ENCODE measurements at places on chromosomes 4 and X.

- no peak for DNase-seq
Measured at GRCh38 chr4:143281507-143282190, 55.0 kb upstream of the GAB1 start.

DNA sequence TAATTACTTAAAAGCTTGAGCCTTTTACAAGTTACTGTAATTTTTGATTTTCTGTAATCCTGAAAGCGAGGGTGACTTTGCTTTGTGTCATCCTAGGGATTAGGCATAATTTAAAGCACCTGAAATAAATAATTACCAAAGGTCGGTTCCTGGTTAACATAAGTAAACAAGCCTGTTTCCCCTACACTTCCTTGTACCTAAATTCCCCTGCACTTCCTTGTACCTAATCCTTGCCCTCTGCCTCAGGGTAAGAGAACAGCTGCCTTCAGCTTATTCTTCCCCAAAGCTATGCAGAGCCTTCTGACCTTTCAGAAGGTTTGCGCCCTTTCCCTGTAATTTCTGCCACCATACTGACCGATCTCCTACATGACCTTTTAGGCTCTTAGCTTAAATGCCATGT, 166.1 kb upstream of the PDE5A start:
- no peak for DNase-seq

- DNase-seq = no peak
Measured at GRCh38 chr4:152157629-152158028, 378.3 kb downstream of the FBXW7 start.

DNA sequence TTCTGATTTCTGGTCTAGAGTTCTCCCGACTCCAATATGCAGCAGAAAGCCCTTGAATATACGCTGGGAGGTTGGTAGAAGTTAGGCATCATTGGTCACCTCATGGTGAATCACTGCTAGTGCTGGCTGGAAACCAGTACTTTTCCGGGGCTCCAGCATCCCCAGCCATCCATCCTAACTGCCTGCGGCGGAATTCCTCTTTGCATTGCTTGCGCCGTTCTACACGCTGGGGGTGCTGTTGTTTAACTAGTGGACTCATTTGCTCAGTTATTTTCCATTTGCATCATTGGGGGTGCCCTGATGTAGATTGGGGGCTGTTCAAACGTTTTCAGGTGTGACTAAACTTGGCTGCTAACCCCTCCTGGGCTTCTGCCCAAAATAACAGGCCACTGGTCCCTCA, 23.3 kb upstream of the GPR50 start:
- DNase-seq = peak; percentile 28

DNA sequence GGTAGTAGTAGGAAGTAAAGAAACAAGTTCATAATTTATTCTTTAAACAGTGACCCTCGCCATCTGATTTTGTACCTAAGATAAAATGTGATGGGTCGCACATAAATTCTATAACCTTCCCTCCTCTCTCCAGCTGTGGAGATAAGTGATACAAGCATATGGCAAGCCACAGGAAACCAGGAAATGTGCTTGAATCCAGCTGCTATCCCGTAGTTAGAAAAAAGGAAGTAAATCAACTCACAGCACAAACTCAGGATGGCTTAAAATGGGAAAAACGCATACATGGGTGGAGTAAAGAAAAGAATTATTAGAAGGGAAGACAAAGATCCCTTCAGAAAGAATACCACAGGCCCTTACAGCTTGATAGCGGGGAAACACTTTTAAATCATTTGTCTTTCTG, 78.2 kb downstream of the ZNF827 start:
- DNase-seq = no peak

- DNase-seq = no peak
Measured at GRCh38 chr4:77367638-77368037, 210.6 kb downstream of the CCNG2 start.

- no peak for DNase-seq
Measured at GRCh38 chrX:40153345-40154249, 55.8 kb upstream of the BCOR start.

- no peak for DNase-seq
Measured at GRCh38 chr4:11218692-11219091, 210.0 kb downstream of the HS3ST1 start.

- no peak for DNase-seq
Measured at GRCh38 chr4:82038936-82039335, 334.9 kb downstream of the HNRNPD start.

GRCh38 chr4:183468210-183469095, 24.0 kb downstream of the CDKN2AIP start:
- DNase-seq = no peak

GRCh38 chrX:41482154-41482850, 35.2 kb downstream of the NYX start:
- DNase-seq = no peak

DNA sequence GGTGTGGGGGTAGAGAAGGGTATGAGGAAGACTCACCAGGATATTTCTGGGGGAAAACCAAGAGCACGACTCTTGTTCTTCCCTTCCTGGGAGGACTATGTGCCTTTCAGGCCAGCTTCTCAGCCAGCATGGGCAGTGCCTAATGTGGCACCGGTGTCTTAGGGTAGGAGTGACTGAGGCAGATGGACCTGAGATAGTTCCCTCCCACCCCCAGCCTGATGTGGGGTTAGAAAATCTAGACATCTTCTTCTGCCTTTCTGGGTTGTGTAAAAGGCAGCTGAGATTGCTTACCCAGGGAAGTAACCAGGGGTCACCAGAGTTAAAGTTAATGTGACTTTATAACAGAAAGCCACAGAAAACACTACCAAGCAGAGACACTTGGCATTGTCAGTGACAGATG, 127.3 kb downstream of the TMA16 start:
- DNase-seq = no peak

DNA sequence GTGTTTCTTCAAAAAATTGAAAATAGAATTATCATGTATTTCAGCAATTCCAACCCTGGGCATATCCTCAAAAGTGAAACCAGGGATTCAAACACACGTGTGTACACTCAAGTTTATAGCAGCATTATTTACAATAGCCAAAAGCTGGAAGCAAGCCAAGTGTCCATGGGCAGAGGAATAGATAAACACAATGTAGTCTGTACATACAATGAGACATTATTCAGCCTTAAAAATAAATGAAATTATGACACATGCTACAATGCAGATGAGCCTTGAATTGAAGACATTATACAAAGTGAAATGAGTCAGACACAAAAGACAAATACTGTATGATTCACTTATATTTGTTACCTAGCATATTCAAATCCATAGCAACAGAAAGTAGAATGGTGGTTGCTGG, 853.4 kb downstream of the STIM2 start:
- no peak for DNase-seq

DNA sequence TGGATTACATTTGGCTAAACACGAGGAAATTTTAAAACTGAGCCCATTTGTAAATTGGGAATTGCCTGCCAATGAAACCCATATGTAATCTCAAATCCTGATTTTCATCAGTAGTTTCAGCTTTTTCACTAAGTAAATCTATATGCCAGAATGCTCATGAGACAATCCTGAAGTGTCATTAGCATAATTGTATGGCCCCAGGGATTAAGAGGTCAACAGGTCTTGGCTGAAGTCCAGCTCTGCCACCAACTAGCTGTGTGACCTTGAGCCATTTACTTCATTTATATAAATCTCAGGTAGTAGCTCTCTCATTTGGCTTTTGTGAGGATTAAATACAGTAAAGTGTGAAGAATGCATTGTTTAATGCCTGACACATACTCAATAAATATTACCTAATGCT, 320.5 kb upstream of the EMCN start:
- DNase-seq = no peak

- no peak for DNase-seq
Measured at GRCh38 chrX:3143043-3143799, 102.0 kb downstream of the ARSF start.

DNA sequence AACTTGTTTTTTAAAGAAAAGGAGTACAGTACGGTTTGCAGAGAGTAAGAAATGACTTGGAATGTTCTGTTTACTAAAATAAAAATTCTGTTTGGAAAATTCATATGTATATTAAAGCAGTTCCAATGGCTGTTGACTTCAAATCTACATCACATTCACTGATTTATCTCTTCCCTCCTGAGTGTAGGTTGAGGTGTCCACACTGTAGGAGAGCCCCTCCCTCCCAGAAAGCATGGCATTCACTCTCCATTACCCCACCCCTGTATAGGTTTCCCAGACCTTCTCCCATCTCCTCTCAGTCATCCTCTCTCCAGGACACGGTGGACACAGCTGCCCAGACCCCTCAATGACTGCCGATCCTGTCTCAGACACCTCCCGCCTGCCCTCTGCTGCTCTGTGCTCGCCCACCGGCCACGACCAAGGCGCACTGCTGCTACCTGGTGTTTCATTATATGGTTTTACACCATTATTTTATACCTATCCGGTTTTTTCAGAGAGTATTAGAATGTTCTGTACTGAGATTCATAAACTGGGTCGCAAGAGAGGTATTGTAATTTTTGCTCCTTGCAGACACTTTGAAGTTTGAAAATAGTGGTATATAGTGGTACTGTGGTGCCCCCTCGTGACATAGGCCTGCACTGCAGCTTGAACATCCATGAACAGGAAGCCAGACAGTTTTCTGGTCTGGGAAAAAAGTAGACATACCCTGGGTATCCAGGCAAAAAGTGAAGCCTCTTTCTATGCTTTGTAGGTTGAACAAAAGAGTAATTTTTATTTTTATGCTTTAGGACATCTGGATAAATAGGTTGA, 38.8 kb upstream of the BEX4 start:
- no peak for DNase-seq

DNA sequence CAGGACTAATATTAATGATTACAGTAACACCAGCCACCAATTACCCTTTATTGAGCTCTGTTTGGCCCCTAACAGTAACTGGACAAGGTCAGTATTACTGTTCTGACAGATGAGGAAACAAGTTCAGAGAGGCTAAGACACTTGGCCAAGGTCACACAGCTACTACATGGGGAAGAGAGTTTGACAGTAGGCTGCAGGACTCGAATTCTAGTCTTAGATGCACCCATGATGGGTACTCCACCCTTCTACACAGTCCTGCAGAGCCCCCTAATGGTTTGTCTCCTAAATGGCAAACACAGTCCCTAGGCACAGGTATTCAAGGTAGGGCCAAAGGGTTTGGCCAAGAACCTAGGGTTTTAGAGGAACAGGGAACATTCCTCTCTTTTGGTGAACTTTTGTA, 93.9 kb downstream of the NSUN7 start:
- DNase-seq = no peak

GRCh38 chr4:5142726-5143125, 91.4 kb downstream of the STK32B start:
- DNase-seq = no peak

- no peak for DNase-seq
Measured at GRCh38 chrX:50003927-50004326, 81.5 kb downstream of the CLCN5 start.

Measured in HS-5 (cell line).